ENCODE measurements at places on chromosomes 5 and 9.

DNA sequence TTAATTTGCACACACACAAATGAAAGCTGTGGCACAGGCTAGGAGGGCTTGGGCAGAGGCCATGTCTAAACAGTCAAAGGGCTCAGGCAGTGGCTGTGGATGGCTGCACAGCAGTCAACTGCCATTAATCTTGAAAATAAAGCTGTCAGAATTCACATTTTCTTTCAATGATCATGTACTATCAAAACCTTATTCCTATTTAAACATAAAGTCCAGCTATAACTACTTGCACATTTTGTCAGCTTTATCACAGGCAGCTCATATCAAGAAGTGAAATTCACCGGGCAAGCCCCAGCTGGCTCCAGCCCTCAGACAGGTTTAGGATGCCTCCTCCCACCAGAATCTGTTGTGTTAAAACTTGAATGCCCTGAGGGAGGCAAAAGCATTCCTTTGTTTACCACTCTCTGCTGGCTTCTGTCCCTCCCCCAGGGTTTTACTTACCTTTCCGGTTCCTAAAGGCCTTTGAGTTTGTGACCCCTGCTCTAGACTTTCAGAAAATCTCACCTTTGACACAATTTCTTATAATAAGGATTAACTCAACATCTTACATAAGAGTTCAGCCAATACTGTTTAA, 54.9 kb upstream of the GRAMD2B start:
- no peak for DNase-seq

- DNase-seq, result no peak
Observed at GRCh38 chr5:33936004-33936380, 194 bp upstream of the RXFP3 start.

DNA sequence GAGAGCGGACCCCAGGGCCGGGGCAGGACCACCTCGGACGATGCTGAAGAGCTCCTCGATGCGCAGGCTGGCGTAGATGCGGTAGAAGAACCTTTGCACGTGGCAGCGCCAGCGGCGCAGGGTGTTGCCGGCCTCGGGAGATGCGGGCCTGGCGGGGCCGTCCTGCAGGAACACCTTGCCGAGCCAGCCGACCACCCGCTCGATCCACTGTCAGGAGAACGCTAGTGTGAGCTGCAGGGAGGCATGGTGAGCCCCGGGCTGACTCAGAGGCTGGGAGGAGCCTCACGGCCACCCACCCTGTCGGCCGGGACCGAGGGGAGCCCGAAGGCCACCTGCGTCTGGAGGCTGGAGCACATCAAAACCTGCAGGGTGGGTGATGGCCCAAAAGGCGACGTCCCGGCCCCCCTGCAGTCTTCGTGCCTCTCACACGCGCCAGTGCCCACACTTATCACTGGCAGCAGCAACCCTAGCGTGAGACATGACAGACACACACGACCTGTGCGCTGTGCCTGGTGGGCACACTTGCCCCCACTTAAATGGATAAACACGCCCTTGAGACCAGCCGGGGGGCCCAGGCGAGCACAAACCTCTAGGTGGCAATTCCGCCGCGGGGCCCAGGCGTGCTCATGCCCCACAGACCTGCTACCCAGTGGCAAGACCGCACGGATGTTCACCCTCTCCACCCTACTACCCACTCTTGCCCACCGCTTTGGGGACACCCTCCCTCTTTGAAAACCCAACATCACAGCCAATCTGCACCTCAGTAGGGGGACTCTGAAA, 3.3 kb downstream of the ANAPC2 start:
- no peak for DNase-seq

- no peak for DNase-seq
Observed at GRCh38 chr9:110923601-110924000, 114.7 kb downstream of the LPAR1 start.

- DNase-seq, result no peak
Observed at GRCh38 chr5:179599100-179599499, 24.4 kb downstream of the HNRNPH1 start.

DNA sequence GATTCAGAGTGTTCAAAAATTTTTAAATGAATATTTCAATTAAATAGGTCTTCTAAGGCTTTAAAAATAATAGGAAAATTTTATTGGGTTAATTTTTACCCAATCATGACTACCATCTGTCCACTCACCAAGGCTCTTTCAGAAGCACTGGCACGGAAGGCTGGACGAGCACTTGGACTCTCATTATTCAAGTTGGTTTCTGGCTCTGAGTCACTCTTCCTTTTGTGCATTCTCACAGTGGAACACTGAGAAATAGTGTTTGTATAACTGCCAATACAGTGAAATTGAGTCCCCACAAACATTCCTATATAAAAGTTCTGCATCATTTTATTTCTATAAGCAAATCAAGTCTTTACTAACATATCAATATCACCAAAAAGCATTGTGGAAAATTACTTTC, 1149.0 kb downstream of the EFNA5 start:
- DNase-seq, result no peak

- DNase-seq, result peak; percentile 20
Observed at GRCh38 chr5:135203593-135204036, 169.6 kb upstream of the PITX1 start.

- no peak for DNase-seq
Observed at GRCh38 chr9:21684231-21684630, 118.2 kb upstream of the MTAP start.

DNA sequence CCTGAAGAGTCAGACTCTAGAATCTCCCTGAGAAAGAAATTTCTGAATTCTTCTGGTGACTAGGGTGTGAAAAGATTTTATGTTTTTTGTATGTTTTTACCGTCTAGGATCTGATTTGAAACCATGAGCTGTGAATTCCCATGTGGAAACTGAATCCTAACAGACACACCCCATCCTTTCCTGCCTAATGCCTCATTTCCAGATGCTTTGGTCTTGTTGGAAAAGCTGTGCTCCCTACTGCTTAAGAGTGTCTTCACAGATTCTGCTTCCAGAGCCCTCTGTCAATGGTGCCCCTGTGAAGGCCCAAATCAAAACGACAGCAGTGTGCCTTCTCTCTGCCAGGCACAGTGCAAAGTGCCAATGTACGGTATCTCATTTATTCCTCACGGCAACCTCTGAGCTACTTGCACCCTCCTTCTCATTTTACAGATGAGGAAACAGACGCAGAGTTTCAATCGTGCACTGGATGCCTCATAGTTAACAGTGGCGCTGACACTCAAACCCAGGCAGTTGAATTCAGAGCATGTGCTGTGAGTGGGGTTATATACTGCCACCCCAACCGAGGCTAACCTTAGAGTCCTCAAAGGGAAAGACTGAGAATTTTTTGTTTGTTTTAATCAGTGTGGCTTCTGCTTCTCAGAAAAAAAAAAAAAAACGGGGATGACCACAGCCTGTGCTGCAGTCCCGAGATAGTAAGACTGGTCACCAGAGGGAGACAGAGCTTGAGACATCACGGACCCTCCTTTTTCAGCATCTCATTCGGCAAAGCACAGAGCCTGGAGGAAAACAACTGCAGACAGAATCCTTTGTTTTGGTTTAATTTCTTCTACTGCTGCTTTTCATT, 188.4 kb downstream of the SNCAIP start:
- DNase-seq, result peak; percentile 46

Measured in COR-L47 (cell line).